NCI-H1417 treated with DMSO at 0.1 percent for 48 hours (cell line): ENCODE measurements at places on chromosomes 11 and 22.

GRCh38 chr11:2305140-2305778 is 3.4 kb downstream of the TSPAN32 start:
- DNase-seq, result no peak

DNA sequence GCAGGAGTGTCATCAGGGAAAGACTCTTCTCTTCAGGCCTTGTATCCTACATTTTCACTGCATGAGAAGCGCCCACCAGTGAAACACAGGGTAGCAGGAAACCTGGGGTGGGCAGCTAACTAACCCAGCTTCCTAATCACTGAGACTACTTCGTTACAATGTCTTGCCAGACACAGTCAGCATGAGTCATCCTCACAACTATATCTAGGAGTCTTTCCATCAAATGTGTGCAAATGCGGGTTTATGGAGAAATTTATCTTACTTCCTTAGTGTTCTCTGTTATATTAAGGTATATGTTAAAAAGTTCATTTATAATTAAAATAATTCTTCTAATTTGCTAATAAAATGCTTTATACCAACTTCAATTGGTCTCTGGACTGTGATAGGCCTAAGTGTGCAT is 79.9 kb upstream of the RAB1B start:
- no peak for DNase-seq

- no peak for DNase-seq
Measured at GRCh38 chr22:39651053-39651996, 80.8 kb downstream of the CACNA1I start.

DNA sequence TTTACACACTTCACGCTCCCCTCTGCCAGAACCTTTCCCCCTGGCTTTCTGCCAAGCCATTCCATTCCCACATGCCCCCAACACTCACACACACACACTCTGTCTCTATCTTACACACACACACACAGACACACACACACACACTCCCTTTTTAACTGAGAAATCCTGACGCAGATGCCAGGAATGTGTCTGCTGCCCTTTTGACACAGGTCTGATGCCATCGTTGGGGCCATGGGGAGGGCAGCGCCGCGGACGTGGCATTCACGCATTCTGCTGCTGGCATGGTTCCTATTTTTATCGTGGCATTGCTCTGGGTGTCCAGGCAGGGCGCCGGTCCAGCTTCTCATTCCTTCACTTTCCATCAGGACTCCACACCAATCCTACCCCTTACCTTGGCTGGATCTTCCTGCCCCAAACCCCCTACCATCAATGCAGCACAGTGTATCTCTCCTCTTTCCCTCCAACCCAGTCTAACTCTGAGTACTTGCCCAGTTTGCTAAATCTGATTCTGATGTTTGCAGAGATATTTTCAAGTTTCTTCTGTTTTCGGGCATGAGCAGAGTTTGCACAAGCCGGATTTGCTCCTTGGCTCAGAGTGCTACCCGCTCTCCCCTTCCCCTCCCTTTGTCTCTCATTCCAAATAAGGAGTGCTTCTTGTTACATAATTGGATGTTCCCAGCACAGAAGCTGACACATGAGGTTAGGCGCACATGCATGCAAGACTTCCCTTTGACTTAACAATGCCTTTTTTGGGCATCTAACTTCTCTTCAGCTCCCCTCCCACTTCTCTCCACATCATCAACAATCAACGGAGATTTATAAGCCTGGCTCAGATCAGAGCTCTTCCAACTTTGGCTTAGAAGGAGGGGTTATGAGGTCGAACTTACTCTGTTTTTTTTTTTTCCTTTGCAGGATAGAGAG is 18.8 kb downstream of the SNX19 start:
- no peak for DNase-seq

DNA sequence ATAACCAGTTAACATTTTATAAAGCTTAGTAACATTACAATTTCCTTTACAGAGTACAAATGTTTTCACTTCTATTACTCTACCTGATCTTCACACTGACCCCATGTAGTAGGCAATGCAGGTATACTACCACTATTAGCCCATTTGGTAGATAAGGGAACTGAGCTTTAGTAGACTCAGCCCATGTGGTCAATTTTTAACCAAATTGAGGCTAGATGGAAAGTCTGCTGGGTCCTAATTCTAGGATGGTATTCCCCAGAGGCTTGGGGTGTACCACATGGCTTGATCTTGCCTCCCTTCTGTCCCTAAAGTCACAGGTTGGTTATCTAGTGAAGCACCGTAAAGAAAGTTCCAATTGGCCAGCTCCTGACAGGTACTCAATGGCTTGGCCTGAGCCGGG is 48.2 kb downstream of the NRXN2 start:
- DNase-seq, result no peak

DNA sequence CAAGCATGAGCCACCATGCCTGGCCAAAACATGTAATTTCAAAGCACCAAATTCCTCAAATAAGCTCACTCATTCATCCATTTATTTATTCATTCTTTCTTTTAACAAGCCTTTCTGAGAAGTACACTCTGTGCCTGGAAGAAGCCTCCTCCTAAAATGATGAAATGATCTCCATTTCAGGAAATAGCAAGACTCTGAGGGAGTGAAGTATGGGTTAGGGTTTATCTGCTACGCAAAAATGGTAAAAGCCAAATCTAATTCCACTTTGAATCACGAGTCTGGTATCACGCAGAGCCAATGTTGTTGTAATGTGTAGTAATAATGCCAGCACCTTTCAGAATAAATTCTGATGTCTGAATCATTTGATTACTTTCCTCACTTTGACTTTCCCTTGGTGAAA is 1041.8 kb downstream of the LRRC4C start:
- no peak for DNase-seq

DNA sequence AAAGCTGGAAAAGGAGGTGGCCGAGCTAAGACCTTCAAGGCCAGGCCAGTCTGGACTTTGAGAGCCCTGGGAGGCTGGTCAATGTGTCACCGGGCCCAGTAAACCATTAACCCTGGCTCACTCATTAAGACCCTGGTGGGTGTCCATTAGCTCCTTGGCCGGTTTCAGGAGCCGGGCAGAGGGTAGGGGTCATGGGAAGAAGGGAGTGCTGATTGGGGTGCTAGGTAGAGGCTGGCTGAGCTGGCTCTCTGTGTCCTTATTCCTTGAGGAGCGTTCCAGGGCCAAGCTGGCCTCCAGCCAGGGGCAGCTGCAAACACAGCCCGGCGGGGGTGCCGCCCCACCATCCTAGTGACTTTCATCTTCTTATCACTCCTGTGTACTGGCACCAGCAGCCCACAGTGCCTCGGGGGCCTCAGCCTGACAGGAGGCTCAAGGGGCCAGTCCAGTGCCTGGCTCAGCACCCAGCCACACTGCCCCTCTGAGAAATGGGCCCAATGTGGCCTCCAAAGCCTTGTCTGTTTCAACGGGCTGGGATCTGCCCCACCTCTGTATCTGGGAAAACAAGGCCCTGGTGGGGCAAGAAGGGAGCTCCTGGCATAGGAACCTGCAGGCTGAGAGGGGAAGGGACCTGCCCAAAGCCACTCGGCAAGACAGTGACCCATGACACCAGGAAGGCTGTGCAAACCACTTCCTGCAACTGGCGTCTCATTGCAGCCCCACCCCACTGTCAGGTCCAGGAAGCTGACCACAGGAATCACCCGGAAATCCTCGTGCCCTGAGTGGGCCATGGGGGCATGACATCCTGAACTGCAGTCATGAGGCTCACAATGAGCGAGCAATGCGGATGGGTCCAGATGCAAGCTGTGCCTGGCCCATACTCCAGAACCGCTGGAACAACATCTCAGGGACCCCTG is 15.1 kb upstream of the RGL4 start:
- DNase-seq, result no peak

- no peak for DNase-seq
Measured at GRCh38 chr11:63567044-63567840, 4.1 kb upstream of the PLAAT2 start.
